ENCODE measurements at places on chromosomes 2 and 18.

GRCh38 chr2:164479460-164479859 is 141.8 kb downstream of the GRB14 start:
- peak; percentile 26 for DNase-seq

DNA sequence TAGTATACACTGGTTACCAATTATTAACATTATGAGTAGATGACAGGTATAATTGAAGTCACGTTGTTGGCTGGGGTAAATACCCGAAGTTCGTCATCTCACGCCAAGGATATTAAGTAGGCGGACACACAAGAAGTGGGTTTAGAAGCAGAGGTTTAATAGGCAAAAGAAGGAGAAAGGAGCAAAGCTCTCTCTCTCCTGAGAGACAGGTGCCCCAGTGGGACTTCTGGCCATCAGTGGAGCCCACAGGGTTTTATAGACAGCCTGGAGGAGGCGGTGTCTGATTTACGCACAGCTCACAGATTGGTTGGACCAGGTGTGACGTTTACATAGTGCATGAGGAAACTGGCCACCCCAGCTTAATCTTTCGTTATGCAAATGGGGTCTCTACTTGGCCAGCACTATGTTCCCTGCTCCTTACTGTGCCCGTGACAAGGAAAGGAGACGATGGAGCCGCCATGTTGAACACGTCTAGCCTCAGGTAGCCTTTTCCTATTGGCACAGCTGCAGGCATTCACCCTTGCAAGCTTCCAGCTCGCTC is 128.8 kb upstream of the KYNU start:
- no peak for DNase-seq

DNA sequence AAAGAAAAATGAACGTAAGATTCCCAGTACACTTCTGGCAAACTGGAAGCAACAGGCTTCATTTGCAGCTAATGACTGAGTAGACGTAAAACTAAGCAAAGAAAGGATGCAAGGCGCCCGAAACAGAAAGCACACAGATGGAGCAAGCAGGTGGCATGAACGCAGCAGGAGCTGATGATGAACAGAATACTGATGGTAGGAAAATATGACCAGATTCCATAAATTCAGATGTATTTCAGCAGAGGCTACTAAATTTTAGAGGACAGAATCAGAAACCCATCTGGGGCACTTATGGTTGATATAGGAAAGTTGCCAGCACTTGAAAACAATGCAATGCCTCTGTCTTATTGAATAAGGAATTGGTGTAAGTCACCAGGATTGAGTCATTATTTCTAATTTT is 658.7 kb upstream of the LINC00305 start:
- no peak for DNase-seq

DNA sequence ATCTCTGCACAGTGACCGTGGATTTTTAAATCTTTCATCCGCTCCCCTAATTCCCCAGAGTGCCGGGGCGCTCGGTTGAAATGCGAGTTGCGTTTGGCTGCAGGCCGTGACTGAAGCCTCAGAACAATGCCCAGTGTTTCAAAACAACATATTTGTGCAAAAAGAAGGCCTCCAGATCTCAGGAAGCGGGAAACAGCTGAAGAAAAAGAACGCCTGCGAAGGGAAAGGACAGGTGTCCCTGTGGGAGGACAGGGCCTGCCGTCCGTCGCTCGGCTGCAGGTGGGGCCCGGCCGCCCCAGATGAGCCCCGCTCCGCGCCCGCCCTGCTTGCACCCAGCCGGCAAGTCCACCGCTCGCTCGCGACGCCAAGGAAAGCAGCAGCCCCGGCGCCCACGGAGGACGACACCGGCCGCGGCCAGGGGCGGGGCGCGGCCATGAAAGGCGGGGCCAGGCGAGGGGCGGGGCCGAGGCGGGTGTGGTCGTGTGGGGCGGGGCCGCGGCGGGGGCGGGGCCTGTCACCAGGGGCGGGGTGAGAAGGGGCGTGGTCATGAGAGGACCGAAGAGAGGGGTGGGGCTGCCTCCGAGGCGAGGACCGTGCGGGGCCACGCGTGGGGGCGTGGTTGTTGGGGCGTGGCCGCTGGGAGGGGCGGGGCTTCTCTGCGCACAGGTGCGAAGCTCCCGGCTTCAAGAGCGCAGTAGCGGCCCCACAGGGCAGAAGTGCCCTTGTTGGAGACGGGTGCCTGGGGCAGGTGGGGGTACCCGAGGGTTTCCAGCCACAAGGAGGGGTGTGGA is 17.6 kb upstream of the BOK start:
- peak; percentile 56 for DNase-seq

DNA sequence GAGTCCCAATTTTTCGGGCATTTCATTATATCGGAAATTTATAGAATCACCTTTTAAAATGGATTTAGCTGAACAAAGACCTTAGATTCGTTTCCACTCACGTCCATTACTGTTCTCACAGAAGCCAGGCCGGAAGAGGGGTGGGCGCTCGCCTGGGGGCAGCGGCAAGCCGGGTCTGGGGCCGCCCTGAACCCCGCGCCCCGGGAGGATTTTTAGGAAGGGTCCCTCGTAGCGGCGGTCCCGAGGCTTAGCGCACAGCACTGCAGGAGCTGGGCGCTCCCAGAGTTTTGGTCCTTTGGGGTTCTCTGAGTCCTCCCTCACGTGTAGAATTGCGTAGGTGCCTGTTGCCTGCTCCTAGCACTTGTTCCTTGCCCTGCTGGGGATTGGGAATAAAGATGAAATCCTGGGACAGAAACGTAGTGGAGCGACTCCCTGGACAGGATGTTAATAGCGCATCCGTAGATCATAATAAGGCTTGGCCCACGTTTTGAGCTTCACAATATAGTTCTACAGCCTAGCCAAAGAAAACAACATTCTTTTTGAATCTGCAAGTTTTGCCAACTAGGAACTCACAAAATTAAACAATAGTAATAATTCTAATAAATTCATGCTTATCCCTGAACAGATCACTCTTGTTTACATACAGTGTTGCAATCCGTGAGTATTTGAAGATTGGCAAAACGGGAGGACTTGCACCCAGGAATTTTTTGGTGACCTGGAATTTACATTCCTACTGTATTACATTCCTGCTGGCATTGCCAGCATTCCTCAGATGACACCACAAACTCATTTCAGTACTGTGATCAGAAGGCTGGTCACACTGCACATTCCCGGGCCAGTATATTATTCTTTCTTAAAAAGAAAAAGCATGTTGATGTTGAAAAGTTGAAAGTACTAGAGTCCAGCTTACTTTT is 875 bp downstream of the C18orf63 start:
- DNase-seq: peak; percentile 58

- no peak for DNase-seq
Measured at GRCh38 chr2:28488083-28488830, 7.6 kb upstream of the PLB1 start.

- no peak for DNase-seq
Measured at GRCh38 chr2:219327719-219328118, 4.8 kb downstream of the RESP18 start.

- no peak for DNase-seq
Measured at GRCh38 chr18:44897411-44897810, 216.7 kb downstream of the SETBP1 start.

DNA sequence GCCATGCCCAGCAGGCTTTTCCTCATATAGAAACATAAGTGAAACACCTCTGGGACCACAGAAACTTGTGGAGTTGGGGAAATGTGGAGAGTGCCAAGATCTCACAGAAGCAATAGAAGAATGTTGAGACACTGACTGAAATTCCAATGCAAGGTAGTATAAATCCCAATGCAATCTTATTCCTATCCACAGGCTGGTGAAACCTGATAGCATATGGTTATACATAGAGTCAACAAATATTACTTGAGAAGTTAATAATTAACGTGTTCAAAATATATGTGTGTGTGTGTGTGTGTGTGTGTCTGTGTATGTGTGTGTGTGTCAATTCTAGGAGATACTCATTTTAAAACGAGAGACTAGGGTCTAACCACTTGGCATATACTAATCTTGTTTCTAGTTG is 776.8 kb upstream of the ACVR2A start:
- DNase-seq: no peak

DNA sequence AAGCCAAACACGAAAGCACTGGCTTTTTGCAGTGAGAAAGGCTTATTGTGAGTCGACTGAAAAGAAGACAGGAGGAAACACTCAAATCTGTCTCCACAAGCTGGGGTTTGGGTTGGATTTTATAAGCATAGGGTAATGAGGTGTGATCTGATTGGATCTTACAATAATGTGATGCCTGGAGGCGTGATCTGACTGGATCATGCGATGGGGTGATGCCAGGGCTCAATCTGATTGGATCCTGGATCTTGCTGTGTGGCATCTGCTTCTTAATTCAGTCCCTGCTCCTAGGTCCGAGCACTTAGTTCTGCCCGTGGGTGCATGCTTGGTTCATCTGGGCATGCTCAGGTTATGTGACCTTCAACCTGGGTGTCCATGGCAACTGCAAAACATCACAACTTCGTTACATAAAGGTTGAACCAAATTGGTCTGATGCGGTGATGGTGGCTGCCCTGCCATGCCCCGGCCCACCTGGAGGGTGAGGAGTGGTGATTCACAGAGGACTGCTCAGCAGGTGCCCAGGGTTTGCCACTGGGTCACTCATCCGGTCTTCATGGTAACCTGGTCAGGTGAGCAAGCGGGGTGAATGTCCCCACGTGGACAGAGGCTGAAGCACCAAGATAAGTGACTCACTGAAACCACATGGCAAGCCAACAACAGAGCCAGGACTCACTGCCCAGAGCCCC is 111.0 kb downstream of the KCNF1 start:
- DNase-seq: peak; percentile 33

- DNase-seq: no peak
Measured at GRCh38 chr2:68483011-68483410, 15.6 kb downstream of the APLF start.

DNA sequence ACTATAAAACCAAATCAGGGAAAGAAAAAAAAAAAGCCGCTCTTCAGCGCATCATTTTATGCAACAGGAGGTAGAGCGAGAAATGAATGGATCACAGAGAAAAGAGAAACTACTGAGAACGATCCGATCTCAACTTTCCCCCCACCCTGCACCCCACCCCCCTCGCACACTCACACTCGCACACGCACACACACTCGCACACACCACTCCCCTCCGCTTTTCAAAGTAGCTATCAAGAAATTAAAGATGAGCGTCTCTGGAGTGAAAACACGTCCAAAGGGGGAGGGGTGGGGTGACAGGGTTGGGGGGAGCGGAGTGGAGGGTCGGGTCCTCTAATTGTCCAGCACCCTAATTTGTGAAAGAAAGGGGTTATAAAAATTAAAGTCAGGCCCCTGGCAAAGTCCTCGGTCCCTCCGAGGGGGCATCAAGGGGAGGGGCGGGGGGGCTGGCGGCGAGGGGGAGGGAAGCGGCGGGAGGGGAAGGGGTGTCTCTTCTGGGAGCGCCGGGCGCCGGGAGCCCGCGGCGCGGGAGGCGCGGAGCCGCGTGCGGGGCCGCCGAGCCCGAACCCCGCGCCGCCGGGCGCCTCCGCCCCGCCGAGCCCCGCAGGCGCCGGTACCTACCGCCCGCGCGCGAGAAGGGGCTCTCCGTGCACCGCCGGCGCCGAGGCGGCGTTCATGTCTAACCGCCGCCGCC is 428 bp downstream of the TCF4 start:
- DNase-seq: no peak

DNA sequence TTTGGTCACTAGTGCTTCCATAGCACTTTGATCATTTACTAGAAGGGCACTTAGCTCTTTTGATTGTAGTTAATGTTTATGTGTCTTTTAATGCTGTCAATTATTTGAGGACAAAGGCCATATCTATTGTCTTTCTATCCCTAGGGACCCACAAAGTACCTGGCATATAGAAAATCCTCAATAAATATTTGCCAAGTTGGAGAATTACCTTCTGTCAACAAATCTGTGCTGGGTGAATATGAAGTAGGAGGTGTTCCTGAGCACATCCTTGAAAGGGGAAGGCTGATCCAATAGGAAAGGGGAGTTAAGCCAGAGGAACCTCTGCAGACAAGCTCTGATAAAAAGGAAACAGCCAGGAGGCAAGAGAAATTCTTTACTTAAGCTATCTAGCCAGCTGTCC is 8.2 kb downstream of the DPP4 start:
- no peak for DNase-seq

DNA sequence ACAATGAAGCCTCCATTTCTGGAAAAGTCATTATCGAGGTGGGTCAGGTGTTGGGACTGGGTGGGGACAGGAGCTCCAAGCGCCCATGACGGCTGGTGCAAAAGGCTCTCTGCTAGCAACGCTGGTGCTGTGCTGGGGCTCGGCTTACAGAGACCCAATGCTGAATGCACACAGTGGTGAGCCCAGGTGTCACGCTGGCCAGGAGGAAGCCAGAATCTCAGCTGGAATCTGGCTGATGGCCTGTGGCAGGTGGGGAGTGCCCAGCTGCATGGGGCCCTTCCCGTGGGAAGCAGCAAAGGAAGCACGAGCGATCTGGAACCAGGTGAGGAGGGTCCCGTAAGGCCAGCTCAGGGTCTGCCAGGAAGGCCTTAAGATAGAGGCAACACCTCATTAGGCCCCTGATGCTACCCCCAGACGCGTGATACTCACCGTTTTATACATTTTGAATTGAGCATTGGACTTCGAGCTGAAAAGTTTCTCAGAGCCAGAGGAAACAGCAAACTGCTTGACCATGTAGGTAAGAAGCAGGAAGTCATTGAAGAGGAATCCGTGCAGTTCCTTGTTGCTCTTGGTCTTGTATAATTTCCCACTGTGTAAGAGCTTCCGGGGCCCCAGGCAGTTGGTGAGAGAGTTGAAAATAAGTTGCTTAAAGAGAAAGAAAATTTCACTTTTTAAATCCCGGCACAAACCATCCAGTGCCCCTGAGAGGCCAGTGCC is 34.7 kb downstream of the FAM228A start:
- DNase-seq: no peak

DNA sequence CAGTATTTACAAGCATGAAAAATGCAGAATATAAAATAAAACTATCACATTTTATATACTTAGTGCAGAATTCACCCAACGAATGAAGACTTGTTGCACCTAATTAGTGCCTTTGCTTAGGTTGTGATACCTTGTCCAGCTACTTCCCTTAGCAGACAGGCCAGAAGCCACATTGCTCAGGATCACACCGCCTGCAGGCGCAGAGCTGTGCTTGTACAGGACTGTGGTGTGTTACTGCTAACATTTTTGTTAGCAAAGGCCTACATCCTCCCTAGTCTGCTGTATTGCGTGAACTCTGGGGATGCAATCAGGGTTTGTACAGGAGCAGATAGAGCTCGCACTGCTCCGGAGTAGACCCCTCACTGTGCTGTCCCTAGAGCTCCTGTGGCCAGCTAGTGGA is 336.9 kb downstream of the CBLN2 start:
- peak; percentile 13 for DNase-seq

- DNase-seq: peak; percentile 25
Measured at GRCh38 chr2:239369631-239370161, 31.1 kb downstream of the HDAC4 start.

- no peak for DNase-seq
Measured at GRCh38 chr18:28504066-28504465, 327.1 kb upstream of the CDH2 start.

- no peak for DNase-seq
Measured at GRCh38 chr18:50619861-50620275, 60.0 kb downstream of the MAPK4 start.

DNA sequence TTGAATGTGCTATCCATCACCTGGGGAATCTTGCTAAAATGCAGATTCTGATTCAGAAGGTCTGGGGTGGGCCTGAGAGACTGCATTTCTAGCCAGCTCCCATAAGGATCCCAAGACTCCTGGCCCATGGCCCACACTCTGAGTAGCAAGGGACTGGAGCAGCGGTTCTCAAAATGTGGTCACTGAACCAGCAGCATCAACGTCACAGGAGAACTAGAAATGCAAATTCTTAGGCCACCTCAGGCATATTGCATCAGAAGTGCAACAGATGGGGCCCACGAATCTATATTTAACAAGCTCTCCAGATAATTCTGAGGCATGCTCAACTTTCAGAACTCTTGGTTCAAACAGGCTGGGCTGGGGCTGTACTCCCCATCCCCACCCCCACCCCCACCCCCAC is 74.6 kb downstream of the DHRS9 start:
- no peak for DNase-seq

All from Daoy (cell line).